Activated CD4-positive, alpha-beta T cell treated with anti-CD3 and anti-CD28 coated beads, Interleukin-2, amount 10 ng/mL, durations not matched to agents 24 days and 14 days (primary cell): ENCODE measurements at places on chromosomes 16 and 17. TPM values are rescaled to one million over a fixed set of nuclear protein-coding genes. Genes with fewer than 3 reads are reported as not detected.

The SLC12A3 gene
- not detected in 2 replicates for total RNA-seq

The ADAM11 gene
- total RNA-seq: 0.12 TPM in 2 replicates

The C1QTNF8 gene
- not detected in 2 replicates for total RNA-seq

The MIS12 gene
- total RNA-seq: 37.8 and 39.2 TPM in 2 replicates

The CSH1 gene
- not detected in 2 replicates for total RNA-seq

The TNK1 gene
- total RNA-seq: 5.3 and 5.5 TPM in 2 replicates

The CAPN15 gene
- 121 and 124 TPM in 2 replicates for total RNA-seq
